ENCODE measurements at places on chromosomes 1 and 21.

DNA sequence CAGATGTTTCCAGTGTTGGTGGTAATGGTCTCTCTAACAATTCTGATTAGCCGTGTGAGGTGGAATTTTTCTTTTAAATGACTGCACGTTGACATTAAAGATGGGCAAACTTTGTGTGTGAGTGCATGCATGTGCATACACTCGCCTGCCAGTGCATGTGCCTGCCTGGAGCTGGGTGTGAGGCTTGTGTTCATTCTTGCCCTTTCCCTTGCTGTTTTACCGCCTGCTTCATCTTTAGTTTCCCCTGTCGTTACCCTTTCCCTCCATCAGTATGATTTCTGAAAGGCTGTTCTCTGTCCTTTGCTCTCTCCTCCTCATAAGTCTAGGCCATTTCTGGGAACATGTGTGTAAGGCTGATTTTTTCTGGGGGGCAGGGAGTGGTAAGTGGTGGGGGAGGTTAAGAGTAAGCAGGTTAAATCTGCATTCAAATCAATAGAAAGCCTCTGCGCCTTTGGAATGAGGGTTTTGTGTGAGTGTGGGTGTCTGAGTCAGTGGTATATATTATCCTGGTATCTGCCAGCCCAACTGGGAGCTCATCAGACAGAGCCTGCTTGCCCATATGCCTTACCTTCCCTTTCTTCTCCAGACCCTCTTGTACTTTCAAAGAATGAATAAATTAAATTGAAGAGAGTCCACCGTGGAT lies 112.5 kb downstream of the PBX1 start:
- DNase-seq, result no peak

GRCh38 chr1:18928985-18929384 lies 26.6 kb upstream of the ALDH4A1 start:
- no peak for DNase-seq

DNA sequence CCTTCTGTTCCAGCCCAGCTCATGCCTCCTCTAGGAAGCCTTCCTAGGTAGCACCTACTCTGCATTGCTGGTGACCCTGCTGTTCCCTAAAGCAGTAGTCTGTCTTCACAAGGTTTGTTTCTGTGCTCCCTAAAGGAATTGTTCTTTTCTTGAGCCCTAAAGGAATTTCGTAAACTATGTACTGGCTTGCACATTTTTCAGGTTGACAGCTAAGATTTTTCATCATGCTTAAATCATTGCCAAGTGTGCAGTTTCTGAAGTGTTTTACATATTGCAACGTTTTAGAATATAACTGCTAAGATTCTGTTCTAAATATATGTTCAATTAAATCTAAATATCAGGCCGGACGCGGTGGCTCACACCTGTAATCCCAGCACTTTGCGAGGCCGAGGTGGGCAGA lies 13.1 kb downstream of the S100A16 start:
- DNase-seq, result no peak

- DNase-seq, result no peak
These were observed 35.6 kb downstream of the TMEM63A start for GRCh38 chr1:225846331-225847310.

DNA sequence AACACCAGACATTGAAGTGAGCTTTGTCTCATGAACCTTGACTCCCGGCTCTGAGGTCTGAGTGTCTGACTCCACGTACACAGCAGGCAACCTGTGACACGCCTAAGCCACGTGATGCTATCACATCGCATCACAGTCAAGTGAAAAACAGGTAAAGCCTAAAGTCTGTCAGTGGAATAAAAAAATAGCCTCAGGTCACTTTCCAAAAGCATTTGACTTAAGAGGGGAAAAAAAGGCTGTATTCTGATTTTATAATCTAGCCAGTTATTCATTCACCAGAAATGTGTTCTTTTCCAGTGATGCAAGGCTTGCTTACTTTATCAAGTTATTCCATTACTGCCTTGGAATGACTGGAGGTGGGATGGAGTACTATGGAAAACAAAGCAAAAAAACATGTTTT lies 163.2 kb upstream of the HMCN1 start:
- no peak for DNase-seq

GRCh38 chr1:171739656-171740055 lies 2.2 kb downstream of the VAMP4 start:
- no peak for DNase-seq

GRCh38 chr1:109396871-109397580 lies 692 bp downstream of the SORT1 start:
- DNase-seq, result no peak

GRCh38 chr1:44323947-44324346 lies 31.1 kb downstream of the ERI3 start:
- DNase-seq, result no peak

DNA sequence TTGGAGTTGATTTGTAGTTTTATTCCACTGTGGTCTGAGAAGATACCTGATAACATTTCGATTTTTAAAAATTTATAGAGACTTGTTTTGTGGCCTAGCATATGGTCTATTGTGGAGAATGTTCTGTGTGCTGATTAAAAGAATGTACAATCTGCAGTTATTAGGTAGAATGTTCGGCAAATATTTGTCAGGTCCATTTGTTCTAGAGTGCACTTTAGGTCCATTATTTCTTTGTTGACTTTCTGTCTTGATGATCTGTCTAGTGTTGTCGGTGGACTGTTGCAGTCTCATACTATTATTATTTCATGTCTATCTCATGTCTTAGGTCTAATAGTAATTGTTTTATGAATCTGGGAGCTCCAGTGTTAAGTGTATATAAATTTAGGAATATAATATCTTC lies 116.8 kb downstream of the NME7 start:
- DNase-seq, result no peak

DNA sequence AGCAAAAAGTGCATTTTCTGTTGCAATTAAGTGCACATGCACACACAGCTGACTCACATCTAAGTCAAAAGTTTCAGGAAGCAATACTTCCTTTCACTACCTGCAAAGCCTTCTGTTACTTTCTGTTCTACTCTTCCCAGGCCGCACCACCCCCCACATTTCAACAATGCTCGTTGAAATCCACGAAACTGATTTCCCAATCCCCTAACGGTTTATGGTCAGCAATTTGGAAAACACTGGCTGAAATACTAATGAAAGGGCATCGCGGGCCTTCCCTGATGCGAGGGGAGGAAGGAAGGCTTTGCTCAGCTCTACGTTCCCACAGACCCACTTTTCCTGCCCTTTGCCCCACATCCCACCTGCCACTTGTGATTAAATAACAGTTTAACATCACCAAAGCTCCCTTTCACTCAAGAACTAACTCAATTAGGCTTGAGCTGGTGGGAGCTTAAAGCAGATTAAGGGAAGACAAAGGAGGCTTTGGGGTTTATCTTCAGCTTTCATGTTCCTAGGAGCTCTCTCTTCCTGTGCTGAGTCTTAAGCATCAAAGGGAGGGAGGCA lies 243.2 kb upstream of the RAB4A start:
- DNase-seq, result no peak

GRCh38 chr1:200436436-200436835 lies 26.6 kb upstream of the ZNF281 start:
- DNase-seq, result no peak

DNA sequence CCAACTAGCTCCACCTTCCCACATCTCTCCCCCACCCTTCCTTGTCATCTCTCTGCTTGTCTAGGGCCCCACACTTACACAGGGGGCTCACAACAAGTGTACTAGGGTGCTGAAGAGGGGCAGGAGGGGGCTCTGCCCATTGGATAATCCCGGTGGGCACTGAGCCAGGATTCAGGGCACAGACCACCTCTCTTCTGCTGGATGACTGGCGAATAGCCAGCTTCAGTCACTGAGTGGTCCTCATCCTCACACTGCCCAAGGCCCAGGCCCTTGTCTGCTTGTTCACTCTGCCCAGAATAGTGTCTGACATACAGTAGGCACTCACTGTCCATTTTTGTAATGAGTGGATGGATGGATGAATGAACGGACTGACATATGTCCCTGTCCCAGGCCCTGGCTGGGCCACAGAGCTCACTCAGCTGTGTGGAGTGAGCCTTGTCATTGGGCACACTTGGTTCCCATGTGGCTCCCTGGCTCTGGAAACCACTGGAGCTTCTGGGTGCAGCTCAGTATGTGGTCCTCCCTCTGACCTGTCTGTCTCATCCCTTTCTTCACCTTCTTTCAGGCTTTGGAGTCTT lies 36.6 kb downstream of the FOXO6 start:
- DNase-seq, result no peak

GRCh38 chr1:232437510-232437909 lies 192.4 kb downstream of the SIPA1L2 start:
- no peak for DNase-seq

DNA sequence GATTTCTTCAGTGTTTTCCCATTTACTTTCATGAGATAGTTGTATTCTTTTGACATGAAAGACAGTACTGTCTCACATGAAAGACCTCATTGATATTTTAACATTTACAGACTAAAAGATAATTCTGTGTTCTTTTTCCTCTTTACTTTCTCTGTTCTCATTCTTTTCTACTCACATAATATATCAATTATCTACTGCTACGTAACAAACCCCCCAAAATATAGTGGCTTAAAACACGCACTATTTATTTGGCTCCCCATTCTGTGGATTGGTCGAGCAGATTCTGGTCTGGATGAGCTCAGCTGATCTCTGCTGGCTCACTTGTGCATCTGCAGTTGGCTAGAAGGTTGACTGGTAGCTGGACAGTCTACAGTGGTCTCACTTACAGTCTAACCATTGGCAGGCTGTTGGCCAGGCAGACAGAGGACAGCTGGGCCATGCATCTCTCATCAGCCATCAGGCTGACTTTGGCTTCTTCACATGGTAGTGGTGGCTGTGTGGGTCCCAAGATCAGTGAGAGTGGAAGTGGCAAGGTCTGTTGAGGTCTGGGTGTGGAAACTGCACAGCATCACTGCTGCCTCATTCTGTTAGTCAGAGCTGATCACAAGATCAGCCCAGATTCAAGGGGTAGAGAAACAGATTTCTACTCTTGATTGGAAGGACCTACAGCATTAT lies 63.2 kb downstream of the MPZL1 start:
- no peak for DNase-seq

DNA sequence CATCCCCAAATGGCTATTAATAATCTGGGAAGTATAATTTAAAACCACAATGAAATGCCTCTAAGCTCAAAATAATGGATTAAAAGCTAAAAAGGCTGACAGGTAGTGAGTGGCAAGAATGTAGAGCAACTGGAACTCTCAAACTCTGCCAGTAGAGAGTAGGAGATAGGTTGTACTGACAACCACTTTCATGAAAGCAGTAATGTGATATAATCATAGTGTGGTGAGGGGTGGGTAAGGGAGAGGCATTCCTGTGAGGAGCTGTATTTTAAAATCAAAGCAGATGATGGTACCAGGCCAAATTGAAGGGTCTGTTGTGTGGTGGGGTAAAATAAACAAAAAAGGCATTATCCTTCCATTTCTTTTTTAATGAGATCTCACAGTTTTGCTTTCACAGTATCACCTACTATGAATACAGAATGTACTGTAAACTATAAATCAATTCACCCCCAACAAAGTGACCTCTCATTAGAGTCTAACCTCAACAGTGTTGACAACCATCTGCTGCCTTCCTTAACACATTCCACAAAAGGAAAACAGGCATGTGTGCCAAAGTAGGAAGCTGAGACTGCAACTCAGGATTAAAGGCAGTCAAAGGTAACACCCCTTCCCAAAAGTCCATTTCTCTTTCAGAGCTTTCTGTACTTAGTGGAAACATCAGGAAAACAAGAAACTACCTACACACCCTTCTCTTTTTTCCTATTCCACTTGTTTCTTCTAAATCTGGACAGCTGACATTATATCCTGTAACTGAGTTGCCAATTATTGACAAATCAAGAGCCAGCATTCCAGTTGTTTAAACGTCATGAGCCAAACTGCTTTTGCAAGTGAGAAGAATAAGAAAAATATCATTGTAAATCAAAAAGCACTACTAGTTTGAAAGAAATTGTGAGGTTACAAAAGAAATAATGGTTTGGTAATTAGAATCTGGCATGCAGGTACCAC lies 130.8 kb downstream of the FAF1 start:
- no peak for DNase-seq

DNA sequence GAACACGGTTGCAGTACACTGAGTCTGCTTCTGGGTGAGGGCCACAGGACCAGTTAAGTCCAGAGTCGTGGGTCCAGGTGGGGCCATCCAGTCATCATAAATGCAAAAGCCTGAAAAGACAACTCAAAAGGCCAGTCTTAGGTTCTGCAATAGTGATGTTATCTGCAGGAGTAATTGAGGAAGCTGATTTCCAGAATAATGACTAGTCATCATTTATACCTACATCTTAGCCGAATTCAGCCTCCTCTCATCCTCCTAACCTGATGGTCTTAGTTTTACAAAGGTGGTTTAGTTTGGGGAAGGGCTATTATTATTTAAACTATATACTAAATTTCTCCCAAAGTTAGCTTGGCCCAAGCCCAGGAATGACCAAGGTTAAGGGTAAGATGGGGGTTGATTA lies 23.5 kb upstream of the SLC5A9 start:
- no peak for DNase-seq

- no peak for DNase-seq
These were observed 3.3 kb downstream of the WNT3A start for GRCh38 chr1:228009828-228010775.

- no peak for DNase-seq
These were observed 25.5 kb downstream of the B3GALT5 start for GRCh38 chr21:39638281-39638680.

DNA sequence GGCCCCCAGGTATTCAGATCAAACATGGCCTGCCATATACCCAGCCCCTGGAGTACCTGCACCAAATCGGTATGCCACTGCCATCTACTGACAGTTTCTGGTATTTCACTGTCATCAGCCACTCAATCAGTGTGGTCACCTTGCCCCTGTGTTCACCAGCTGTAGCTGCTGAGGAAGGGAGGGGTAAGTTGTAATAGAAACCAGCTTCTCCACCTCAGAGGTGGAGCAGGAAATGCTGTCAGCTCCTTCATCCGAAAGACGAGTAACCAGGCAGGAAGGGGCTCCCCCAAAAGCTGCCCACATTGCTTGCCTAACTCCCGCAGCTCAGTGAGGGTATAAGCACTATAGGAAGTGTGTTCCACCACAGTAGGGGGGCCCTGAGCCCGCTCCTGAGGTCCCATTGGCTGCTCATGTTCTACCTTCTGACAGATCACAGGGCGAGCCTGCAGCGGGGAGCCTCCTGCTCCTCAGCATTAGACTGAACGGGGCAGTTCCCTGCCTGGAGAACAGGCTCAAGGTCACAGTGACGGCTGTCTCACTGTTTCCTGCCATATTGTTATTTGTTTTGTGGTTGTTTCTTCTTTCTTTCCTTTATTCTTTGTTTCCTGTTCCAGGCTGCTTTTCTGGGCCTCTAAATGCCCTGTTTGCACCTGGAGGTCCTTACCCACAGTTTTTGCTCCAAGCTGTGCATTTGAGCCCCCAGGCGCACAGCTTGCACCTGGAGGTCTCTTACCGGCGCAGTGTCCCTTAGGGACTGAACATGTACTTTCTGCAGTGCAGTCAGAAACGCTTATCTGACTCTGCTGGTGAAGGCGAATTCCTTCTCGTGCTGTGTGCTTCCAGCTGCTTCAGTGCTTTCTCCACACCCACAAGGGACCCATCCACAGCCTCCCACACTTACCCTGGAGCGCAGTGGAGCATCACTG lies 1638.3 kb downstream of the MRPL39 start:
- peak; percentile 68 for DNase-seq

GRCh38 chr1:38612951-38613350 lies 246.6 kb downstream of the RRAGC start:
- no peak for DNase-seq

All from NCI-H1694 (cell line).